GM23248 (cell line): ENCODE measurements at places on chromosomes 1 and 21. TPM values are rescaled to one million over a fixed set of nuclear protein-coding genes. Genes with fewer than 3 reads are reported as not detected.

DNA sequence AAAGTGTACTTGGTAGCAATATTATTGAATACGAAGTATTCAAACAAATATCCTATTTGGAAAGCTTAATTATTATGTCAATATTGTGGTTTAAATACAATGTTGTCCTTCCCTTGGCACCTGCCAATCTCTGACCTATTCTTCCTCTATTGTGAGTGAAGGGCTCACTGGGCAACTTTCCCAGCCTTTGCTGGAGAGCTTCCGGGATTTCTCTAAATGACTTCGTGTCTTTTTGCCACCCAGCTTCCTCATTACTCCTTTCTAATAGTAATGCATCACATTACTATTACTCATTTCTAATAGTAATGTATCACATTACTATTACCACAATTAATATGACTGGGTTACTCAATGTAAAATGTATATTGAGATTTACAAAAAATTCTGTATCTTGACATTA is 880.6 kb downstream of the BRINP3 start:
- DNase-seq, result no peak

Gene HSPA6
- not detected in 2 replicates for total RNA-seq

Gene NCMAP
- not detected in 2 replicates for total RNA-seq

Gene RBP7
- not detected in 2 replicates for total RNA-seq

GRCh38 chr1:17213782-17214148 is 8.8 kb downstream of the PADI1 start:
- DNase-seq, result peak; percentile 28

- DNase-seq, result no peak
Measured at GRCh38 chr1:243801378-243801777, 48.7 kb downstream of the AKT3 start.

DNA sequence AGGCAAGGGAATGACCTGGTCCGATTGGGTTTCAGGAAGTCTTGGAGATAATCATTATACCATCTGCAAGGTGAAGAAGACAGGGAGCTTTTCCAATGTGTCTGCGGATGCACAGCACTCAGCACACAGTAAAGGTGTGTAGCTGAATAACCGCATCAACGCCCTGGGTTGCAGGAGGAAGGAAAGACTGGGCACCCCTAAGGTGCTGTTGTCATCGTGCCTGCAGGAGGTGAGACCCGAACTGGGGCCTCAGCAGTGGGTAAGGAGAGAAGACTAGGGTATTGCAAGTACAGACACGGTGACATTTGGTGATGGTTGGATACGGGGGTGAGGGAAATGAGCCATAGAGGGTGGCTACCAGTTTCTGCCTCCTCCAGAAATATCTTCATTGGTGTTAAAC is 1.1 kb upstream of the TRIM62 start:
- DNase-seq, result no peak

GRCh38 chr1:94422115-94422820 is 4.1 kb downstream of the ABCD3 start:
- peak; percentile 32 for DNase-seq

GRCh38 chr1:48017716-48018115 is 20.5 kb upstream of the TRABD2B start:
- peak; percentile 73 for DNase-seq

DNA sequence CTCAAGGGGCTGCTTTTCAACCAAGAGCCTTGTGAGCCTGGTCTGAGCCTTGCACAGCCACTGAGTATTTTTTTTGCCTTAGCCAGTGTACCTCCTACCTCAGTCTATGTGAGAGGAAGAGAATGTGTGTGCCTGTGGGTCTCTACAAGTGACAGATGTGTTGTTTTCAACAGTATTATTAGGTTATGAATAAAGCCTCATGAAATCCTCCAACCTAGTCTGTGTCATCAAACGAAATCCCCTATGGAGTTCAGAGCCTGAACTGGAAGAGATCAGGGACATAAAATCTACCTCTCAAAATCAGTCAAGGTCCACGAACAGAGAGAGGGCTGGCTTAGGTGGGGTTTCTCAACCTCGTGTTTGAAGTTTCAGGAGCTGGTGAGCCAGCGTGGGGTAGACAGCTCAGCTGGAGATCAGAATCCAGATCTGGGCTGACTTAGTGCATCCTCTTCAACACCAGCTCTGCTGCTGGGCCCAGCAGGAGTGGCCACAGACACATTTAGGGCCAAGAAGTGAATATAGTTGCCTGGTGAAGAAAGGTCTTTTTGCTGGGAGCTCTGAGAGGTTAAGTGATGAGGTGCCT is 8.2 kb downstream of the XKR8 start:
- peak; percentile 46 for DNase-seq

Gene OR2G6
- total RNA-seq, result not detected in 2 replicates
